ENCODE measurements at places on chromosomes 5 and 9. TPM values are rescaled to one million over a fixed set of nuclear protein-coding genes. Genes with fewer than 3 reads are reported as not detected.

- peaks cover 23% of the 10 kb centered on the region for H3K4me1 ChIP-seq
- H3K4me3 ChIP-seq: no peak overlapping the region
- H3K27me3 ChIP-seq: no peaks in the 10 kb centered on the region
- DNase-seq: peak; percentile 79
- peak overlapping the region; percentile 70 for H3K27ac ChIP-seq
- no peaks in the 10 kb centered on the region for H3K36me3 ChIP-seq
These were observed 30.4 kb downstream of the DUSP1 start for GRCh38 chr5:172740428-172741205.

- H3K36me3 ChIP-seq: no peaks in the 10 kb centered on the region
- H3K4me1 ChIP-seq: no peaks in the 10 kb centered on the region
- no peak overlapping the region for H3K4me3 ChIP-seq
- no peak for DNase-seq
- H3K27me3 ChIP-seq: no peaks in the 10 kb centered on the region
These were observed 328.9 kb downstream of the ELAVL2 start for GRCh38 chr9:23497137-23497504.

GRCh38 chr9:14782286-14783051, 59.9 kb upstream of the CER1 start:
- no peak for DNase-seq
- H3K4me1 ChIP-seq: no peaks in the 10 kb centered on the region
- no peak overlapping the region for H3K27ac ChIP-seq
- no peak overlapping the region for H3K4me3 ChIP-seq
- no peaks in the 10 kb centered on the region for H3K36me3 ChIP-seq
- no peaks in the 10 kb centered on the region for H3K27me3 ChIP-seq

DNA sequence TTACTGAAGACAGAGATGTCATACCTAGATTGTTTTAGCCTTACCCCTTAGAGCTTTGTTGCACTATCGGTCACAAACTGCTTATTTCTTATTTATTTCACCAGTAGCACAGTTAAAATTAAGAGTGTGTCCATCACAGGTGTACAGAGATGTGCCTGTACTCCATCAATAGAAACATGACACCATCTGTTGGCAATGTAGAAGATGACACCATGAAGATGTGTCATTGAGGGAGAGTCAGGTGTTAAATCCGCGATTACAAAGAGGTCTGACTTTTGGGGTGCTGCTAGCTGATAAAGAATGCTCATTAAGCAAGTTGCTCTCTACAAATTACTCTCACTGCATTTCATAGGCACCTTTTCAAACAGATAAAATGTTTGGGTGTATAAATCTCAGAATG, 164.4 kb downstream of the SMARCA2 start:
- peaks cover 26% of the 10 kb centered on the region for H3K36me3 ChIP-seq
- H3K27ac ChIP-seq: no peak overlapping the region
- H3K4me3 ChIP-seq: no peak overlapping the region
- no peaks in the 10 kb centered on the region for H3K27me3 ChIP-seq
- DNase-seq: no peak

DNA sequence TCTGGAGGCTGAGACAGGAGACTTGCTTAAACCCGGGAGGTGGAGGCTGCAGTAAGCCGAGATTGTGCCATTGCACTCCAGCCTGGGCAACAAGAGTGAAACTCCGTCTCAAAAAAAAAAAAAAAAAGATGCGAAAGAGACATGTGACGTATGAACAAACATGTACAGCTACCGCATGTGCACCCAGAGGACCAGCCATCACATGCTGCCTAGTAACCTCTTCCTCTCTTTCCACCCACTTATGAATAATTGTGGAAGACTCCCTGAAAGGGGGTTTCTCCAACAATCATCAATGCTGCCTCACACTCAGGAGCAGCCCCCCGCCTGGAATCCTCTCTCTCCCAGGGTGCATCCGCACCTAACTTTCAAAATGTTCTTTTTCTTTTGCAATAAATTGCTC, 2.2 kb downstream of the SARDH start:
- no peak for DNase-seq
- no peak overlapping the region for H3K4me3 ChIP-seq
- H3K36me3 ChIP-seq: no peaks in the 10 kb centered on the region
- no peaks in the 10 kb centered on the region for H3K27me3 ChIP-seq
- peaks cover 14% of the 10 kb centered on the region for H3K4me1 ChIP-seq

DNA sequence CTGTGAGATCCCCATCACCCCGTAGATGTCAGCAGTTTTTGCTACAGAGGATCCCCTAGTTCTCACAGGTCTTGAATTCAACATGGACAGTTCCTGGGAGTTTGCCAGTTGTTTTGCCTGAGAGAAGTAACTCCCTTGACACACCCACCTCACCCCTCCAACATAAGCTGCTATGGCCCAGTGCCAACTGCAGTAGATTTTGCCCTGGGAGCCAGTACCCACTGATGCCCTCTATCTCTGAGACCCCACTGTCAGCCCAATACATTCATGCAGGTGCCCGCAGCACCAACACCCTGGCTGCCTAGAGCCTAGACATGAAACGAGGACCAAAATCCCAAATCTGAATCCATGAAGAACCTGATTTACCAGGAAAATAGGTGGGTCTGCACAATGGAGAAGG, 583.9 kb upstream of the CTNND2 start:
- no peaks in the 10 kb centered on the region for H3K36me3 ChIP-seq
- H3K27me3 ChIP-seq: no peaks in the 10 kb centered on the region
- H3K4me3 ChIP-seq: no peak overlapping the region
- H3K4me1 ChIP-seq: no peaks in the 10 kb centered on the region
- no peak overlapping the region for H3K27ac ChIP-seq

Gene RUFY1
- 21.8 TPM for total RNA-seq

Gene CBY3
- not detected for total RNA-seq

Gene DAB2
- 26.1 TPM for total RNA-seq

Gene LCNL1
- 7.9 TPM for total RNA-seq

Data from heart left ventricle (tissue), 16 donors.